CD4-positive, alpha-beta T cell treated with Interleukin-6 at 100 ng/mL for 8 hours (primary cell): ENCODE measurements at places on chromosomes 2 and 18.
A peak's percentile ranks its signal among the peaks of the same experiment; 100 is the strongest.

DNA sequence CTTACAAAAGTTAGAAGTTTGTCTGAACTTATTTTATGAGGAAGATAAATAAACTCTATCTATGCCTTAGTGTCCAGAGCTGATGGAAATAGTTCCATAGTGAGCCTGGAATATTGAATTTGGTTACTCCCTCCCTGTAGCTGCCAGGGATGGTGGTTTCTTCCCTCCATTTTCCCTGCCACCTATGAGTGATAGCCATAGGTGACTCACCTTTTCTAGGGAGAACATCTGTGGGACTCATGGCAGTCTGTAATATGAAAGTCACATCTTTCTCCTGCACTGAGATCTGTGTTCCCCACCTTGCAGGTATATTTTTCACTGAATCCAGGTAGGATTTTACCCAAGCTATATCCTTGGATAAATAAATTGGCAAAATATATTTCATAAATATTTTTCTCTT, 148.8 kb downstream of the TPGS2 start:
- no peak for DNase-seq

GRCh38 chr2:194004590-194005206, 1652.3 kb upstream of the SLC39A10 start:
- DNase-seq = no peak

- no peak for DNase-seq
Measured at GRCh38 chr2:214378455-214379103, 32.3 kb upstream of the VWC2L start.

DNA sequence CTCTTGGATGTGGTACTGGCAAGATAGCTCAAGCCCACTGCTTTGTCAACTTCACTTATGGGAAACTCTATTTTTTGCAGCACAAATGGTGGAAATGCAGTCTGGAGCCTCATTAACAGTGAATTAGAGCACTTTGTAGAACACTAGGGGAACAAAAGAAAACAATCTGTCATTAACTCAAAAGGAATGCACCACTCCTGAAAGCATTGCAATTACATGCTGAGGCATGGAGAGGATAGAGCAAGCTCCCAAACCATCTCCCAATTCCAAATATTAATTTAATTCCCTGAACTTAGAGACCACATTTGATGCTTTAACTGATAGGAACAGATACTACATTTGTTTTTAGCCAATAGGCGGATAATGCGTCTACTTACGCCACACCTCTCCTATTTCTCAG, 32.8 kb upstream of the TANC1 start:
- DNase-seq = no peak

DNA sequence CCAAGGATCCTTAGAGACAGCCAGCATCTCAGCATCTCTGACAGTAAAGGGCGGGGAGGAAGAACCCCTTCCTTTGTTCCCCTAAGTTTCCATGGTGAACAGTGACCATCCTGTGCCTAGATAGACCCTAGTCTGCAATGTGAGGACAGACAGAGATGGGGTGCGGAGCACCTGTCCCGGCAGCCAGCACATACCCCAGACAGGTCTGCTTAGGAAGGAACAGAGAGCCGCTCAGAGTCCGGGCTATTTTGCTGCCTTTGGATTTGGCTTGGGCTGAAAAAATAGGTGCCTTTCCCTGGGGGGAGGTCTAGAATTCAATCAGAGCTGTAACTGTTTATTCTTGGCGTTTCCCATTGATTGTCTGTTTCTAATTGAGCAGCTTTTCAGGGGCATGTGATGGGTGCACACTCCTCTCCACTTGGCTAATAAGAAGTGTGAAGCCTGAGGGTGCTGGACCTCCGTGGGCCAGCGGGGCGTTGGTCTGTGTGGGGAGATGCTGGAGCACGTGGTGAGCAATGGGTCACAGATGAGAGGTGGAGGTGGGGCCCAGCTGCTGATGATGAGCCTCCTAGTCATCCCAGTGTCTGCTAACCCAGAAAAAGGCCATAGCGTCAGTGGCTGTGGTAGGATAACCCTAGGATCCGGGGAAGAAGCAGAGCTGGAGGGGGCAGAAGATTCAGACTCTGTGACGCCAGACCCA, 236.8 kb downstream of the SEPTIN10 start:
- no peak for DNase-seq

- peak; percentile 11 for DNase-seq
Measured at GRCh38 chr18:48230467-48231113, 178.6 kb downstream of the ZBTB7C start.

DNA sequence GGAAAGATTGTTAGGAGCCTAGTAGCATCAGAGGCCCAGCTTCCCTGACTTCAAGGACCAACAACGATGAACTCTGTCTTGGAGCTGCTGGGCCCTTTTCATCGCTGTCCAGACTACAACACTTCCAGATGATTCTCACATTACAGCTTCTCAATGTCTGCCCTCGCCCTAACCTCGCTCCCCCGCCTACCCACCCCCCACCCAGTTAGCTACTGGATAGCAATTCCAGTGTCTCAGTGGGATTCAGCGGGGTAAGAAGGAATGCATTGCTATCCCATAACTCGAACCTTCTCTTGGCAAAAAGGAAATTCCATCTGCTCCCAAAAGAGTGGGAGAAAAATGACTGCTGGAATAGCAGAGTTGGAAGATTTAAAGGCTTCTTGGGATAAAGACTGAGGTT, 65.0 kb downstream of the RPL37A start:
- DNase-seq = no peak

GRCh38 chr2:61619561-61619960, 81.4 kb upstream of the XPO1 start:
- DNase-seq = no peak

DNA sequence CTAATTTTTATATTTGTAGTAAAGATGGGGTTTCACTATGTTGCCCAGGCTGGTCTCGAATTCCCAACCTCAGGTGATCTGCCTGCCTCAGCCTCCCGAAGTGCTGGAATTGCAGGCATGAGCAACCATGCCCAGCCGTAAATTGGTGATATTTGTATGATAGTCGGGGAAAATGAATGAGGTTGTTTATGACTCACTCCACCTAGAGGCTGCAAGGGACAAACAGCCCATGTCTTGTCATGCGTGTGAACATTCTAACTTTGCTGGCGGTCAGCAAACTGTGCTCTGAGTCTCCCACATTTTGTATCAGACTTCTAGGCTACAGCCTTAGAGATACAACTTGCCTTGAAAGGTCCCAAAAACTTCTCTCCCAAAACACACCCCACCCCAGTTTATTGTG, 133.5 kb upstream of the DTNA start:
- DNase-seq = no peak

DNA sequence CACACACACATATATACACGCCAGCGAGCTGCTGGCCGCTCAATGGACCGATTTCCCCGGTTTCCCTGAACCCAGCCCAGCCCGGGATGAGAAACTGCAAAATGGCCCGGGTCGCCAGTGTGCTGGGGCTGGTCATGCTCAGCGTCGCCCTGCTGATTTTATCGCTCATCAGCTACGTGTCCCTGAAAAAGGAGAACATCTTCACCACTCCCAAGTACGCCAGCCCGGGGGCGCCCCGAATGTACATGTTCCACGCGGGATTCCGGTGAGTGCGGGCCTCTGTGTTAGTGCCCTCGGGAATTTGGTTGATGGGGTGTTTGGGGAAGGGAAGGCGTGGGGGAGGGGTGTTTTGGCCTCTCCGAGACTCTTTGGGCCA, 392 bp downstream of the ST8SIA3 start:
- no peak for DNase-seq

DNA sequence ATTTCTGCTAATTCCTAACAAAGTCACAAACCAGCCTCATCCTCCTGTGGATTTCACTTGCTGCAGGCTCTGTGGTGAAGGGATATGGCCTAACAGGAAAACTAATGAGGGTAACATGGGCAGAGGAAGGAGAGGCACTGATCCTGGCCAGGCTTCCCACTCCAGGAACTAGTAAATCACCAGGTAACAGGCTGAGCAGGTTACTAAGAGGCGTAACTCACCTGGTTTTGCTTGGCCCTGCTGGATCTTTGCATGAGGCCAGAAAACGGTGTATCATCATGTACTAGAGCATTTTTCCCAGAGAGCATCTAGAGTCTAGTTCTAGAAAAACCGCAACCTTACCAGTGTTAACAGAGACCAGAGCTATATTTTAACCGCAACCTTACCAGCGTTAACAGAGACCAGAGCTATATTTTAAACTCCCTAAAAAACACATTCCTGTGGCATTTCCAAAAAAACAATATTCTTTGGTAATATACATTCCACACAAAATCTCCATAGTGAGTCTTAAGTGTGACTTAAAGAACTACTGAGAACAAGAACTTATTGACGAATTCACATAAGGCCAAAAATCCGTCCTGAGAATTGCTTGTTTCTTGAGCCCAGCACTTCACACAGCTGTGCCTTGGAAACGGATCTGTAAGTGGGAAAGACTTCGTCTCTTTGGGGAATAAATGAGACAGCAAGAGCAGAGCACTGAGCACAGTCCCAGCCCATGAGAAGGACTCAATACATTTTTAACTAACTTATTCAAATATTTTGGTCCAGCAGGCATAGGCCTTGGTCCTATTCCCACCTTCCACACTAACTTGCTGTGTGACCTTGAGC, 43.4 kb downstream of the DPP4 start:
- no peak for DNase-seq

GRCh38 chr2:58376592-58376991, 135.5 kb upstream of the FANCL start:
- no peak for DNase-seq

DNA sequence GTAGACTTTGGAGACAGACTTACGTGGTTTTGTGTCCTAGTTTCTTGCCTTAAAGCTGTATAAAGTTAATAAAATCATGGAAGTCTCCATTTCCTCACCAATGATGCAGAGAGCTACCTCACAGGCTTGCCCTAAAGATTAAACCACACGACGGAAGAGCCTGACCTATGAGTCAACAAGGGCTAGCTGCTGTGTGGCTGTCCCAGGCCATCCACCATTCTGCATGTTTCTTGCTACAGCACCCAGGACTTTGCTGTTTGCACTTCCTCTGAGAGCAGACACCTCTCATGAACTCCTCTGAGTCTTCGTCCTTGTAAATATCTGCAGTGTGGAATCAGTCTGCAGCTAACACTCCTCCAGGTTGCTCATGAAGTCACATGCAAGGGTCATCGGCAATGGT, 160.0 kb upstream of the TRIB2 start:
- DNase-seq = peak; percentile 36

DNA sequence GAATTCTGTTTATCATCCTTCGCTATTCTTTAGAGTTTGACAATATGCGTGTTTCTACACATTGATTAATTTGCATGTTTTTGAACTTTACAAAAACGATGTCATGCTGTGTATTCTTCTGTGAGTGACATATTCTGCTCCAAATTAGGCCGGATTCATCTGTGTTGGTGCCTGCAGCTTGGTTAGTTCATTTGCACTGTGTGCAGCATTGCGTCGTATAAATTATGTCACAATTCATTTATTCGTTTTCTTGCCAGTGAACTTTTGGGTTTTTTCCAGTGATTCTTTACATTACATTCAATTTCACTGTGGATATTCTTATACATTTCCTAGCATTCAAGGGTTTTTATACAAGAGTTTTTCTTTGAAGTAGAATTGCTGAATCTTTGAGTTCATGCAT, 118.3 kb downstream of the KCNF1 start:
- no peak for DNase-seq

DNA sequence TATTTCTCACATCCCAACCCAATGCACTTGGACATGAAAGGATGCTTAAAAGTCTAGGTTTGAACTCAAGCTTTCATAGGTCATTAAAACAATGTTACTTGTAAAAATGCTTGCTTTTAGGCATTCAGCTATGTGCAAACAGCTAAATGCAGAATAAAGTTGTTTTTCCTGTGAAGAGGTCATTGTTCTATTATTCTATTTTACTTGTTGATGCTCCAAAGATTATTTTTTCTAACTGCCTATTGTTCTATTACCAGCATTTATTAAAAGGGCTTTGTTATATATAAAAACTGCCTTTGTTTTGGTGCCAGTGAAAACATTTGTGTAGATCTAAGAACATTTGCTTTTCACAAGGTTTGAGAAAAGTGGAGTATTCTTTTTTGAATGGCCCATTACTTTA, 49.4 kb downstream of the TMEM178A start:
- no peak for DNase-seq

DNA sequence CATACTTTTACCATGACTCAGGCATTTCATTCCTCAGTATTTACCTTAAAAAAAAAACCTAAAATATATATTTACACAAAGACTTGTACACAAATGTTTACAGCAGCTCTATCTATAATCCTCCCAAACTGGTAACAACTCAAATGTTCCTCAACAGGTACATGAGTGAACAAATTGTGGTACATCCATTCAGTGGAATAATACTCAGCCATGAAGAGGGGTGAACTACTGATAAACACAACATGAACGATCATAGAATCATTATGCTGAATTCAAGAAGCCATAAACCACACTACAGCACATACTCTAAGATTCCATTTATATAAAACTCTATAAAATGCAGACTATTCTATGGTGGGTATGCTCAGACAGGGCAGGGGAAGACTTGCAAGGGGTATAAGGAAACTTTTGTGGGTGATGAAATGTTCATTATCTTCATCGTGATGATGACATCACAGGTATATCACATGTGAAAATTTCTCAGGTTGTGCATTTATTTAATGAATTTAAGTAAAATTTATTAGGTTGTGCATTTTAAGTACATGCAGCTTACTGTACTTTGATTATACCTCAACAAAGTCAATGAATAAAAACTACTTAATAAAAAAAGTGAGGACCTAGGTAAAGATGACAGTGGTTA, 24.7 kb upstream of the DUSP2 start:
- DNase-seq = no peak

- DNase-seq = no peak
Measured at GRCh38 chr2:9892236-9892635, 49.0 kb downstream of the TAF1B start.

GRCh38 chr2:191489177-191489576, 188.8 kb upstream of the NABP1 start:
- DNase-seq = no peak

DNA sequence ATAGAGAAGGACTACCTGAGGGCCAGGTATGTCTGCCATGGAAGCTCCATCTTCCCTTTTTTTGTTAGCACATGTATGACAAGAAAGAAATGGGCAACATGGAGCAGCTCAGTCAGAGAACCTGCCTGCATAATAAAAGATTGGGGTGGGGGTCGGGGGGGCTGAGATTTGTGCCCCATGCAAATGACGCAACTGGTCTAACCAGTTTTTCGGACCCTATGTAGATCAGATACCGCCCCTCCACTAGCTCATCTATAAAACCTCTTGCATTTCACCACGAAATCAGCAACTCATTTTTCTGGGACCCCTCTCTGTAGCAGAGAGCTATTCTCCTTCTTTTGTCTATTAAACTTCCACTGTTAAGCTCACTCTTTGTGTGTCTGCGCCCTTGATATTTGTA, 657.2 kb downstream of the ERBB4 start:
- DNase-seq = no peak

DNA sequence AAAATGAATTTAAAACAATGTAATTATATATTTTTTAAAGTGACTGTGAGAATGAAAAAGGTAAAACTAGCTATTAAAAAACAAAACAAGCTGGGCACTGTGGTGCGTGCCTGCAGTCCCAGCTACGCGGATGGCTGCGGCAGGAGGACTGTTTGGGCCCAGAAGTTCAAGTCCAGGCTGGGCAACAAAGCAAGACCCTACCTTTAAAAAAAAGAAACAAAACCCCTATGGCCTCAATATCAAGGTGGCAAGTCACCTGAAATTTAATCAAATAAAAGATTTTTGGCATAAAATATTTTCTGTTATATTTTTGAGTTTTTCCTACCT, 46.9 kb upstream of the STRN start:
- DNase-seq = no peak

- no peak for DNase-seq
Measured at GRCh38 chr2:29995241-29995640, 73.9 kb upstream of the ALK start.
